ENCODE measurements at places on chromosomes 4 and X.

- no peak for DNase-seq
Observed at GRCh38 chrX:40784516-40785151, 49.3 kb upstream of the MED14 start.

GRCh38 chr4:157887316-157887715, 285.5 kb downstream of the GASK1B start:
- no peak for DNase-seq

- no peak for DNase-seq
Observed at GRCh38 chr4:162837241-162837640, 329.4 kb downstream of the NAF1 start.

- DNase-seq: no peak
Observed at GRCh38 chr4:77360451-77360850, 203.4 kb downstream of the CCNG2 start.

- DNase-seq: no peak
Observed at GRCh38 chr4:169102026-169102425, 92.0 kb upstream of the CBR4 start.

GRCh38 chrX:19334945-19335626, 8.6 kb upstream of the PDHA1 start:
- no peak for DNase-seq

- DNase-seq: no peak
Observed at GRCh38 chr4:106315476-106315967, 487 bp downstream of the TBCK start.

DNA sequence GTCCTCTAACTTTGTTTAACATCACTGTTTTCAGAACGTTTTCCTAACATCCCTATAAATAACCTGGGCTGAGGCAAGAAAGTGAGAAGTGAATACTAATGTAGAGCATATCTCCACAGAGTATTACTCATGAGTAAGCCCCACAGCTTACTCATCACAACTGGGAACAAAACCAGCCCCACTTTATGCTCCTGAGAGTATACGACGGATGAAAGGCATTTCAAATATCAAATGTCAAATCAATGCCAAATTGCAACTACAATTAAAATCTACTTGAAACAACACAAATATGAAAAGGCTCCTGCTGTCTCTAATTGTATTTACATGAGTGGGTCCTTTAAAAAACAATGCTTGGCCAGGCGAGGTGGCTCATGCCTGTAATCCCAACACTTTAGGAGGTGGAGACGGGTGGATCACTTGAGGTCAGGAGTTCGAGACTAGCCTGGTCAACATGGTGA, 41.2 kb downstream of the SH3RF1 start:
- DNase-seq: no peak

- no peak for DNase-seq
Observed at GRCh38 chrX:2314831-2315365, 185.9 kb downstream of the DHRSX start.

DNA sequence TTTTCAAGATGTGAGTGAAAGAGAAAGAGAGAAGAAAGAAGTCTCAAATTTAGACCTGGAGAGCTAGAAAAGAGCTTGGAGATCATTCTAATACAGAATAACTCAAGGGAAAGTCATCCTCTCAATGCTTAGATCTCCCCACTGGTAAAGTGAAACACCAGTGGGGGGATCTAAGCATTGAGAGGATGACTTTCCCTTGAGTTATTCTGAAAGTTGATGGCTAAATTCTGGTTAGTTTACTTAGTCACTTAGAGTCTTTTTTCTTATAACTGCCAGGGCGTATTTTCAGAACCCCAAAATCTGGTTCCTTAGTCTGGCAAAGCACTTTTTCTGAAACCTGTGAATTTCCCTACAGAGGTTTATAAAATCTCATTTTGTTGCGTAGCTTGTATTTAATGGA, 198.6 kb downstream of the ARHGAP24 start:
- no peak for DNase-seq

DNA sequence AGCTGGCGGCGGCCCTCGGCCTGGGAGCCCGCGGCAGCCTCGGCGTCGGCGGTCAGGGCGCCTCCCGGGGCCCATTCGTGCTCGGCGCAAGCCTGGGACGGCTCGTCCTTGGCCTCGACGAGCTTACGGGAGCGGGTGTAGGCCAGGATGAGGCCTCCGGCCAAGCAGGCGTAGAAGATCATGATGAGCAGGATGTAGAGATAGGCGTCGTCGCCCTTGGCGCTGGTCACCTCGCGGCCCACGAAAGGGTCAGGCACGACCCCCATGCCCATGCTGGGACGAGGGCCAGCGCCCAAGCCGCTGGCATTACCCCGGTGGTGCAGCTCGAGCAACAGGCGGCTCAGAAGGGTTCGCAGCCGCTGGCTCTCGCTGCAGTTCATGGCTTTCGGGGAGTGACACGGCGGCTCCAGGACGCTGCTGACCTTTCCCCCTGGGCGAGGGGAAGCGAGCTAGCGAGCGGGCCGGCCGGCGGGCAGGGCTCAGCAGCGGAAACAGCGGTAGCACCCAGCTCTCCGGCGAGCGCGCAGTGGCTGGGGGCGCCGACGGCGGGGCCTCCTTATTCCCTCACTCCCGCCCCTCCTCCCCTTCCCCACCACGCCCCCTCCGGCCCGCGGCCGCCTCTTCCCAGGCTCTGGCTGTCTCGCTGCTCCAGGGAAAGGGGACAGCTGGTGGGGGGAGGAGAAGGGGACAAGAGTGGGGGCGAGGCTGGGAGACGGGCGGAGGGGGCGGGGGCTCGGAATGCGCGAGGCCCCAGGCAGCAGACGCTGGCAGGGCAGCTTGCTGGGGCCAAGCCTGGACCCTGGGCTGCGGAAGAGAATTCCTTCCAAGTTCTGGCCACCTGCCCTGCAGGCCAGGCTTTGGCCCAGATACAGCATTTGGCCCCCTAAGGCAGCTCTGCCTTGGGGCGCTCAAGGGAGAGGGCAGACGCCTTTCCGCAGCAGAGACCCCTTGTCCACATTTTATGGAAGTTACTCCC, at the start of gene KCNE5:
Gene KCNE5 (minus strand): TSS at position 532 of the 976 bp plus-strand sequence. CDS start 152 bp downstream, at position 380.
- DNase-seq: no peak

GRCh38 chr4:107164962-107165475, 128.9 kb upstream of the DKK2 start:
- no peak for DNase-seq

GRCh38 chr4:144894573-144894972, 203.4 kb downstream of the ANAPC10 start:
- no peak for DNase-seq

DNA sequence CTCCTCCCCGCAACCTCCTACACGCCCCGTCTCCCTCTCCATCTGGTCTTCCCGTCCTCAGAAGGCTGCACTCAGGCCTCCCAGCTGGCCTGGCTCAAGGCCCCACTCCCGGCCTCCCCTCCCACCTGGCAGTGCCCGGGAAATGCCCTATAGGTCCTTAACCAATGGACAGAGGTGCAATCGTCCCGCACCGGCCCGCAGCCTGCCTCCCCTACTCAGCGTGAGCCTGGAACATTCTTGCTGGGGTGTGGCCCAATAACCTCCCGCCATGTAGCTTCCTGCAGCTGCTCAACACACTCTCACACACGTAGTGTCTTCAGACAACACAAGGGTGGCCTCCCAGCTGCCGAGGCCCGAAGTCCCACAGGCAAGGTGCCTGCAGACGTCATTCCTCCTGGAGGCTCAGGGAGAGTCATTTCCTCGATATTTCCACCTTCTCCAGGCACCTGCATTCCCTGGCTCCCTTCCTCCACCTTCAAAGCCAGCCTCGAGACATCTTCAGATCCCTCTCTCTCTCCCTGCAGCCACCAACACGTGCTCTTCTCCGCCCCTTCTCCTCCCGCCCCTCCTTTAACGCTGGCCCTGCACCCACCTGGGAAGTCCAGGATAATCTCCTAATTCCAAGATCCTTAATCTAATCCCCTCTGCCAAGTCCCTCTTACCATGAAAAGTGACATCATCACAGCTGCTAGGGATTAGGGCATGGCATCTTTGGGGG, 56.2 kb downstream of the ADRA2C start:
- no peak for DNase-seq

DNA sequence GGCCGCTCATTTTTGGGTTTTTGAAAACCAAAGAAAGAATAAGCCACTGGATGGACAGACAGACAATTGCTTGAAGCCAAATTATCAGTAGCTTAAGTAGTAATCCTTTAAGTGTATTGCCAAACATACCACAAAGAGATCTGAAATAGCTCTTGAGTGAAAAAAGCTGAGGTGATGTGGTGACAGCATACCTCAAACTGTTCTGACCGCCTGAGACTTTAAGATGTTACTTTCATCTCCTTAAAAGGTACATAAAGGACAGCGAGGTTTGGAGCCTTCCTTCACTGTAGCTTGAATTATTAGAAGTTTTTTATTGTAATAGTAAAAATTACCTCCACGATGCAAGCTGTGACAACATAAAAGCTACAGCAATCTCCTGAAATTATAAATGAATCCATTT, 271.5 kb upstream of the FAM241A start:
- no peak for DNase-seq

DNA sequence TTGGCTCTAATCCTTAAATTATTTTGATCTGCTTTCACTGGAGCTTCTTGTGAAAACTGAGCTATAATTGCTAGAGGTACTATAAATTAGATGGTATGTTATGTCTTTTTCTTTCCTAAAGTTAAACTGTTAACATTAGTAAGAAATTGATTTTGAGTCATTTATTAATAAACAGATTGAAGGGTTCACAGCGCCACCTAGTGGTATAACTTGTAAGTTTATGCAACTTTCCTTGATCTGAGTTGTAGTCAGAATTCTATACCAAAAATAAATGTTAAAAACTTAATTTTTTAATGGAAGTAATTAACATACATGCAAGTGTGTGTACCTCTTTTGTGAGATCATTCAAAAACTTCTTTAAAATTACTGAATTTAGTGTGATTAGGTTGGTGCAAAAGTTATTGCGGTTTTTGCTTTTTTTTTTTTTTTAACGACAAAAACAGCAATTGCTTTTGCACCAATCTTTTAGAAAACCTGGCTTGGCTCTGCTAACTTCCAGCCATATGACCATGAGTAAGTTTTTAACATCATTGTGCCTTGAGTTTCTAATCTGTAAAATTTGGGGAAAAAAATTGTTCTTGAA, 151.5 kb downstream of the CENPC start:
- no peak for DNase-seq

GRCh38 chr4:178255172-178255571, 812.9 kb upstream of the AGA start:
- no peak for DNase-seq

DNA sequence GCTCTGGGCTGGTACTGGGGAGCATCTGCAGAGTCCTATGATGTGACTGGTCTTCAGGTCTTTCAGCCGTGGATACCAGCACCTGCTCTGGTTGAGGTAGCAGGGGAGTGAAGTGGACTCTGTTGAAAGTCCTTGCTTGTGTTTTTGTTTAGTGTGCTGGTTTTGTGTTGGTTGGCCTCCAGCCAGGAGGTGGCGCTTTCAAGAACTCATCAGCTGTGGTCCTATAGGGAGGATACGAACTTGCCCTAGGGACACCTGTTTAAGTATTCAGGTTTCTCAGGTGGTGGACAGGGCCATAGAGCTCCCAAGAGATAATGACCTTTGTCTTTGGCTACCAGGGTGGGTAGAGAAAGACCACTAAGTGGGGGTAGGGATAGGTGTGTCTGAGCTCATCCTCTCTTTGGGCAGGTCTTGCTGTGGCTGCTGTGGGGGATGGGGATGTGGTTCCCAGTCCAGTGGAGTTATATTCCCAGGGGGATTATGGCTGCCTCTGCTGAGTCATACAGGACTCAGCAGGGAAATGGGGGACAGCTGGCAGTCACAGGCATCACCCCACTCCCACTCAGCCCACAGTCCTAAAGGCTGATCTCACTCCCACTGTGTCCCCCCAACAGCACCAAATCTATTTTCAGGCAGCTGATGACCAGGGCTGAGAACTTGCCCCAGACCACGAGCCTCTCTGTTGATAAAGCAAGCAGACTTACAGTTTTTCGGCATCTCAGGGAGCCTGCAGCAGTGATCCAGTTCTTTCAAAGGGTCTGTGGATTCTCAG, 24.1 kb downstream of the MSMO1 start:
- DNase-seq: no peak
